Cardiac atrium fibroblast (primary cell): ENCODE measurements at places on chromosomes 2 and 18. TPM values are rescaled to one million over a fixed set of nuclear protein-coding genes. Genes with fewer than 3 reads are reported as not detected.

Gene ANKRD30B
- not detected in 2 replicates for total RNA-seq

Gene WDR12
- 22.0 and 53.6 TPM in 2 replicates for total RNA-seq

Gene CCDC93
- 9.4 and 15.3 TPM in 2 replicates for total RNA-seq

Gene CYBRD1
- total RNA-seq = 155 and 165 TPM in 2 replicates

Gene IL1RL2
- 1.4 and 1.8 TPM in 2 replicates for total RNA-seq

Gene LAMA1
- 18.1 and 26.7 TPM in 2 replicates for total RNA-seq

Gene PLEK
- not detected in 2 replicates for total RNA-seq
